ENCODE measurements at places on chromosomes 12 and 14.
A peak's percentile ranks its signal among the peaks of the same experiment; 100 is the strongest.

DNA sequence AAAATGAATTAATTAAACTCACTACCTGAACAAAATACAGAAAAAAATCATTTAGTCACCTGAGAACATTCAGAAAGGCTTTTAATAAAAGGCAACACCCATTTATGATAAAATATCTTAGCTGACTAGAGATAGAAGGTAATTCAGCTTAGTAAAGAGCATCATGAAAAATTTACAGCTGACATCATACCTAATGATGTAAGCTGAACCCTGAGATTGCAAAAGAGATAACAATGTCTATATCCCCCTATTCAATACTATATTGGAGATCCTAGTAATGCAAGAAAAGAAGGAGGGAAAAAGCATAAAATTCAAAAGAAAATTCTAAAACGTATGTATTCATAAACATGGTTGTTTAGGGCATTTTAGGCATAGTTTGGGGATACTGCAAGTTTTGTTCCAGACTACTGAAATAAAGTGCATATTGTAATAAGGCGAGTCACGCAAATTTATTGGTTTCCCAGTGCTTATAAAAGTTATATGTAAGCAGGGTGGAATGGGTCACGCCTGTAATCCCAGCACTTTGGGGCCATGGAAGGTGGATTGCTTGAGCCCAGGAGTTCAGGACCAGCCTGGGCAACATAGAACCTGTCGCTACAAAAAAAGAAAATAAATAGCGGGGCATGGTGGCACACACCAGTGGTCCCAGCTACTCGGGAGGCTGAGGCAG lies 292.0 kb downstream of the FBXL14 start:
- DNase-seq = no peak

DNA sequence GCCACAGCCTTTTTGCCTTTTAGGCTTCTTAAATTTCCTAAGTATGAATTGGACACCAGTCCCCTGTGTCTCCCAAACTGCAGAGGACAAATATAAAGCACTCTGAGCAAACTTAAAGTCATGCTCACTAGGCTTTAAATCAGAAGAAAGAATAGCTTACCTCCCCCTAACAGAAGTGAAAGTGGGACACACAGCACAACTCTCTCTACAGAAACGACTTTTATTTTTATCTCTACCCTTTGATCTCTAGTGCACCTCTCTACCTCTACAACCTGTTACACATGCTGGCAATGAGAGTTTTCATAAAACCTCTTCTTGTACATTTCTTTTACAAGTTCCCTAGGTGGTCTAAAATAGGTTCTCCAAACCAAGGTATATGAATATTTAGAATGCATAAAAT lies 19.7 kb downstream of the IAPP start:
- DNase-seq = no peak

- no peak for DNase-seq
Measured at GRCh38 chr12:69688471-69689427, 10.4 kb downstream of the BEST3 start.

- no peak for DNase-seq
Measured at GRCh38 chr12:29053567-29053966, 95.5 kb upstream of the FAR2 start.

DNA sequence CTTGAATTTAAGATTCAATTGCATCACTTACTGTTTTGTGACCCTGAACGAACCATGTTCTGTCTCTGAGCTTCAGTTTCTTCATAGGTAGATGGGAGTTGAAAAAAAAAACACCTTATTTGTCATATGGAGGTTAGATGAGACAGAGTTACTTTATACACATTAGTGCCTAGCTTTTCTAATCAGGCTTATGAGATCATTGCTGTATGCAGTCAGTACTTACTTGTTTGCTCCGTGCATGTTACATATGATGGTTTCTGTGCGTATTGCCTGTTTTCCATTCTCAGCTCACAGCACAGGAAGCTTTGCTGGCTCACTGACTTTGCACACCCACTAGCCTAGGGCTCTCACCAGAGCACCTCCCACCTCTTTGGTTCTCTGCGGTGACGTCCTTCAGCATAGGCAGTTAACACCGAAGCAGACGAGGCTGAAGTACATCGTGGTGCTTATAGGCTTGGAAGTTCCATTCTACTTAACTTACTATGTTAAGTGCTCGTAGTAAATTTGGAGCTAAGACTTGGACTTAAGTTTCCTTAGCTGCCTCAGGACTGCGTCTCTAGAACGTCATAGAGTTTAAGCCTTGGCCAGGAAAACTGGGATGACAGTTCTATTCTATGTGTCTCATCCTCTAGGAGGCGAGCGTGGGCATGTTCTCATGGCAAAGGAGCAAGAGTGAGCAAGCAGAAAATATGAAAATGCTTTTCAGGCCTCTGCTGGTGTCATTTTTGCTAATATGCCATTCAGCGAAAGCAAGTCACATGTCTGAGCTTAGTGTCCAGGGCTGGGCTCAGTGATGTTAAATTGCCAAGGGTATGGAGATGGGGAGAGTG lies 57.3 kb downstream of the NRXN3 start:
- no peak for DNase-seq

GRCh38 chr14:20611277-20611676 lies 20.1 kb upstream of the RNASE12 start:
- no peak for DNase-seq

- peak; percentile 36 for DNase-seq
Measured at GRCh38 chr12:50734409-50735263, 29.3 kb upstream of the ATF1 start.

- no peak for DNase-seq
Measured at GRCh38 chr14:56125772-56126636, 7.8 kb downstream of the PELI2 start.

- DNase-seq = no peak
Measured at GRCh38 chr14:63078569-63078968, 33.3 kb upstream of the KCNH5 start.

DNA sequence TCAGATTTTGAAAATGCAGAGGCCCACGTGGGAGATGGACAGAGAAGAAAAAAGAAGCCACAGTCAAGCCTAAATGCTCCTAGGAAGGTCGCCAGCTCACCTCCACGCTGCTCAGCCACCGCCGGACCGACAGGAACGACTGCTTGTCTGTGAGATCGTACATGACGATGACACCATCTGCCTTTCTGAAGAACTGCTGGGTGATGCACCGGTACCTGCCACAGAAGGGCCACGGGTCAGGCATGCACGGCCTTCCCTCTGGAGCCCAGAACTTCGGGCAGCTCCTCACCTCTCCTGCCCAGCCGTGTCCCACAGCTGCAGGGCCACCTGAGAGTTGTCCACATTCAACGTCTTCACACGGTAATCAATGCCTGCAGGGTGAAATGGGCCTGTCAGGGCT lies 125.6 kb downstream of the CRACR2A start:
- DNase-seq = no peak

GRCh38 chr12:112734859-112735695 lies 56.5 kb upstream of the RPH3A start:
- no peak for DNase-seq

GRCh38 chr12:14779834-14780233 lies 23.4 kb downstream of the WBP11 start:
- no peak for DNase-seq

- no peak for DNase-seq
Measured at GRCh38 chr12:97414855-97415254, 47.7 kb upstream of the RMST start.

DNA sequence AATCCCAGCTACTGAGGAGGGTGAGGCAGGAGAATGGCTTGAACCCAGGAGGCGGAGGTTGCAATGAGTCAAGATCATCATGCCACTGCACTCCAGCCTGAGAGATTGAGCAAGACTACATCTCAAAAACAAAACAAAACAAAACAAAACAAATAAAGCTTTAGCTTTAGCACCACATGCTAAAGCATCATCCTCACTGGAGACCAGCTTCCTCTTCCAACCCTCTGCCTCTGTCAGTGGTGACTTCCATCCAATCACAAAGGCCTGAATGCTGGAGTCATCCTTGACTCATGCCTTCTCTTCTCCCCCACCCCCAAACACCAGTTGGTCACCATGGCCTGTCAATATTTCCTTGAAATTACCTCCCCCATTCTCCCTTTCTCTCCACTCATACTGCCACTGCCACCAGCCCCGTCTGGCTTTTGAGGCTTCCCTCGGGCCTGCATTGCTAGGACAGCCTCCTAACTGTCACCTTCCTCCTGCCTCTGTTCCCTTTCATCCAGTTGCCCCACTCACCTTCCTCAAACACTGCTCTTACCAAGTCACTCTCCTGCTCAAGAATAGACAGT lies 1.4 kb downstream of the ZNF385A start:
- DNase-seq = no peak

- DNase-seq = no peak
Measured at GRCh38 chr12:31586728-31587127, 4.2 kb downstream of the DENND5B start.

DNA sequence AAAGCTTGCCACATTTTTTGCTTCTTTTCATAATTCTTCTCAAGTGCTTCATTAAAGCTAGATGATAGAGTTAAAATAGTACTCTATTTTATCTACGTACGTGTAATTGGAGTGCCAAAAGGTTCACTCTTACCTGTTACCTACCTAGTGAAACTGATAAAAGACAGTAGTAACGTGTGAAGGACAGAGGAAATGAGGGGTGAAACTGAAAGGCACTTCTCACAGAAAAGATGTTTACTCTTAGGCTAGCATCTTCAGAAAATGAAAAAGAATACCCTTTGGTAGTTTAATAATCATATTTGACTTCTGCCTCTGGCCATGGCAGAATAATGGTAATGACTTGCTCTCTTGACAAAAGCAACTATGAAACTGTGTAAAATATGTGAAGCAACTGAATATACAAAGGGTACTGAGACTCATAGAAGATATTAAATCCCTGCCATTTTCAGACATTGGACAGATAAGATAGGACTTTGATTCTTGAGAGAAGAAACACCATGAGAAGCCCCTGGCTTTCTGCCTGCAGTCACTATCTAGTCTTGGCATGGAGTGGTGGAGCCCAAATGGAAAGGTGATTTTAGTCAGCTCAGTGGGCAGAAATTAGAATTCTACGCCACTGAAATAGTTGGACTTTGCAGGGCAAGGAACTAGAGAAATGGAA lies 6.3 kb upstream of the EVL start:
- DNase-seq = no peak

GRCh38 chr14:103029936-103030335 lies 27.4 kb downstream of the CDC42BPB start:
- DNase-seq = no peak

DNA sequence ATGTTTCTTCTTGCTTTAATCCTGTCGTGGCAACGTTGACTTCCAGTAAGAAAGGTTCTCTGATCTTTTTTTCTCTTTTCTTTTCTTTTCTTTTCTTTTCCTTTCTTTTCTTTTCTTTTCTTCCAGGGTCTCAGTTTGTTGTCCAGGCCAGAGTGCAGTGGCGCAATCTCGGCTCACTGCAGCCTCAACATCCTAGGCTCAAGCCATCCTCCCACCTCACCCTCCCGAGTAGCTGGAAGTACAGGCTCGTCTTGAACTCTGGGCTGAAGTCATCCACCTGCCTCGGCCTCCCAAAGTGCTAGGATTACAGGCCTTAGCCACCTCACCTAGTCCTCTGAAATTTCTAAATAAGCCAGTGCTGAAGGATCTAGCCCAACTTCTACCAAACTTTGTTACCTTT lies 1.3 kb upstream of the MAP3K9 start:
- no peak for DNase-seq

DNA sequence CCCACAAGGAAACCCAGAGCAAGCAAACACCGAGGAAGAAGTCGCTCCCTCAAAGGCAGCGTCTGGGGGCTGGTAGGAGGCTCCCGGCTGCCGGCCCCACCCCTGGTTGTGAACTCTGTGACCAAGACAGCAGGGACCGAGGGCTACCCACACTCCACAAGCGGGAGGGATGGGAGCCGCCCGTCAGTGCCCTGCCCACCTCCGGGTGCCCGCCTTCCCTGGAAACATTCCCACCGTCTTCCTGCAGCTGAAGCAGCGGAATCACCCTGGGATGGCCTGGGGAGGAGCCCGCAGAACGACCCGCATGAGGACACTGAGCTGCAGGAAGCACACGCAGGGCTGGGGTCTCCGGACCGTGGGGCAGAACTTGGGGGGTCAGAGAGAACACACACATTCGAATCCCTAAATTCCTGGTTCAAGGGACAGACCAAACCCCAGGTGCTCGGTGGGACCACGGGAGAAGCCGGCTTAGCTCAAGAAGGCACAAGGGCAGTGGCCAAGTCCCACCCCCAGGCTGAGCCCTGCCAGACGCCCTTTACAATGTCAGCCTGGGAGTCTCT lies 33.5 kb upstream of the C14orf180 start:
- DNase-seq = no peak

DNA sequence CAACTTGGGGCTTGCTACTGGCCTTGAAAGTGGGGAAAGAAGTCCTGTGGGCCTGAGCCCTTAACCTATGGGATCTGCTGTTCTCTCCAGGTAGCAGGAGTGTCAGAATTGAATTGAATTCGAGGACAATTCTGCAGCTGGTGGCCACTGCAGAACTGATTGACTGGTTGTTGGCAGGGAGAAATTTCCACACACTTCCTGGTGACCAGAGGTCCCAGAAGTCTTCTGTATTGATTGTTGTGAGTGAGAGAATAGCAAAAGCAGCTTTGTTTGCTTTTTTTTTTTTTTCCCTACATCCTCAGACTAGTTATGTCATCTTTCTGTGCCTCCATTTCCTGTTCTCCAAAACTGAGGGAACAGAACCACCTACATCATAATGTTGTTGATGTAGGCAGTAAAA lies 64.1 kb downstream of the PRICKLE1 start:
- DNase-seq = no peak

GRCh38 chr14:59262717-59263454 lies 74.4 kb downstream of the DAAM1 start:
- DNase-seq = no peak

GRCh38 chr12:97560786-97561618 lies 98.4 kb downstream of the RMST start:
- DNase-seq = no peak

DNA sequence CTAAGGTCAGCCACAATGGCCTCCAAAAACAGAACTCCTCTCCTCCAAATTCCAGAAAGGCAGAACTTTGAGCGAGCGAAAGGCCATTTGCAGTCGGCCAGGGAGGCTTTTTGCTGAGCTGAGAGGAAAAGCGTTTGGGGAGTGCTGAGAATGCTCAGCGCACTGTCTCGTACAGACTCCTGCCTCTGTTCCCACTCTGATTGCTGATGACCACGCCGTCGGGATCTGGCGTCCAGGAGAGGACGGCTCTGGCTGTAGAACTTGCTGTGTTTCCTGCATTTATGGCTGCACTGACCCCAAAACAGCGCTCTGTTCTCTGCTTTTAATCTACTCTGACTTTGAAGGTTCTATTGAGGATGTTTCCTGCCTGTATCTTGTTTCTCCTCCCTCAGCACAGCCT lies 82.4 kb upstream of the WSCD2 start:
- DNase-seq = no peak
